ENCODE measurements at places on chromosomes 7 and 10.

GRCh38 chr7:145543242-145543641 is 573.4 kb upstream of the CNTNAP2 start:
- no peak for DNase-seq

DNA sequence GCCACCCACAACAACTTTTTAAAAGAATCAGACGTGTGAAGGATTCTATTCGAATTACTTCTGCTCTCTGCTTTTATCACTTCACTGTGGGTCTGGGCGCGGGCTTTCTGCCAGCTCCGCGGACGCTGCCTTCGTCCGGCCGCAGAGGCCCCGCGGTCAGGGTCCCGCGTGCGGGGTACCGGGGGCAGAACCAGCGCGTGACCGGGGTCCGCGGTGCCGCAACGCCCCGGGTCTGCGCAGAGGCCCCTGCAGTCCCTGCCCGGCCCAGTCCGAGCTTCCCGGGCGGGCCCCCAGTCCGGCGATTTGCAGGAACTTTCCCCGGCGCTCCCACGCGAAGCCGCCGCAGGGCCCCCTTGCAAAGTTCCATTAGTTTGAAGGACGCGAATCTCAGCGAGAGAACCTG is 461 bp upstream of the HTRA1 start:
- DNase-seq, result no peak

DNA sequence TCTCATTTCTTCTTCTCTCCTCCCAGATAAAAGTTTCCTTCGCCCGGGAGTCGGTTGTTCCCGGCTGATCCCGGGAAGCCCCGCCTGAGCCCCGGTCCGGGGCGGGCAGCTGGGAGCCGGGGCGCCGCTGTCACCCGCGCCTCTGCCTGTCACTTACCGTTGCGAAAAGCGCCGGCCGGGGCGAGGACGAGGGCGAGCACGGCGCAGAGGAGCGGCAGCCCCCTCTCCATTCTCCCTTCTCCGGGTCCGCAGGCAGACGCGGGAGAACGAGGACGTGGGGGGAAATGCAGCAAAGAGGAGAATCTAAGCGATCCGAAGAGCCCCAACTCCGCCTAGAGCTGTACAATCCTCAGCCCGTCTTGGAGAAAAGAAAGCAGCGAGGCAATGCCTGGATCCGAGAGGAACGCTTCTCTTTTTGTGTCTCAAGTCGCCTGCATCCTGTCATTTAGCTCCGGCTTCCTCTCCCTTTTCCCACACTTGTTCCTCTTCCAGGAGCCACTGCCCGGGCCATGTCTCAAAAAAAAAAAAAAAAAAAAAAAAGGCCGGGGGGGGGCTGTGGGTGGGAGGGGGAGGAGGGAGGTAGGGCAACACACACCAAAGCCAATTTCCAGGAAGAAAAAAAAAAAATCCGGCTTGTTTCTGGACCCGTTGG is at the start of gene NRP1:
NRP1 (minus strand) TSS at position 515 of the 652 bp plus-strand sequence; CDS start at position 230, 285 bp downstream.
- DNase-seq, result no peak

DNA sequence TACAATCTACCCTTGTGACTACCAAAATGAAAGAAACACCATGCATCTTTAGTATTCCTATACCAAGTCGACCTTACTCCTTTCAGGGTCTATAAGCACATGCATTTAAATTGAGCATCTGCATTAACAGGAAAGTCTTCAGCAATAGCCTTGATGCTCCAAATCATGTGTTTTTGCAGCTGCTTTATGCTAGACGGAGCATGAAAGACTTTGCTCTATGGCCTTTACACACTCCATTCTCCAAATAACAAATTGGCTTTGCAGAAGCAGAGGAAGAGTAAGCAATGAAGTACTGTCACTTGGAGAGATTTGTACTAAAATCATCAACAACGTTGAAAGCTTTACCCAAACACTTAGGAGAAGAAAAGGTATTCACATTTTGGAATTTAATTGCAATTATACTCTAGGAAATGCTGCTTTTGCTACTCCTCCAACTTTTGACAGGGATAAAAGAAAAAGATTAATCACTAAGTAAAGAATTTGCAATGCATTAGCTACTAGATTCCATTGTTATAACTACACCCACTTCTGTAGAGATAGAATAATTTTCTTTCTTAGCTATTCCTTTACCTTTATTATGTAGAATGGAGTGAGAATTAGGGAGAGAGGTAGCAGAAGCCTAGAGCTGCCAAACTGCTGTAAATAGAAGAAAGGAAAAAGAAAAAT is 131.8 kb downstream of the SEMA3E start:
- DNase-seq, result no peak

DNA sequence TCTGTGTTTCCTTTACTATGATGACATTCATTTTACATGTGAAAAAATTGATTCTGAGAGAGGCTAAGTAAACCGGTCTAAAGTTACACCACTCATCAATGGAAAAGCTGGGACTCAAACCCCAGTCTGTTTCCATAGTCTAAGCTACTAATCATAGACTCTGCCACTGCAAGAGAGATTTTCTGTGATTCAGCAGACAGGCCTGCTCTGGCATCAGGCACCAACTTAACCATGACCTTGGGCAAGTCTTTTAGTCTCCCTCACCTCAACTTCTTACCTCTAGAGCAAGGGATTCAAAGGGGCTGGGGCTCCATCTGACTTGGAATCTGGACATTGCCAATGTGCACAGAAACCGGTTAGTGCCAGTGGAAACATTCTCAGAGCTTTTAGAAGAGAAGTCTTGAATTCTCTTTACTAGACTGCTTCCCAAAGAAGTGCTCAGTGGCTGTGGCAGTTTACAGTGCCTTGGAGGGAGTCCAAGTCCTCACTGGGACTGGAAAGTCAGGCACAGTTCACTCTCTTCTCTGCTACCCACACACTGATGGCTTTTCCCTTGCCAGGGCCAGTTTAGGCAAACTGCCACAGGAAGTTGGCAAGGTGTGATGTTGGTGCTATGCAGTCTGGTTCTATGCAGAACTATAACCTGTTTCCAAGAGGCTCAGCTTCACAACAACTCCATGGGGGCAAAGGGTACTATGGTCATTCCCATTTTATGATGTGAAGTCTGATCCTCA is 4.5 kb upstream of the BLNK start:
- no peak for DNase-seq

DNA sequence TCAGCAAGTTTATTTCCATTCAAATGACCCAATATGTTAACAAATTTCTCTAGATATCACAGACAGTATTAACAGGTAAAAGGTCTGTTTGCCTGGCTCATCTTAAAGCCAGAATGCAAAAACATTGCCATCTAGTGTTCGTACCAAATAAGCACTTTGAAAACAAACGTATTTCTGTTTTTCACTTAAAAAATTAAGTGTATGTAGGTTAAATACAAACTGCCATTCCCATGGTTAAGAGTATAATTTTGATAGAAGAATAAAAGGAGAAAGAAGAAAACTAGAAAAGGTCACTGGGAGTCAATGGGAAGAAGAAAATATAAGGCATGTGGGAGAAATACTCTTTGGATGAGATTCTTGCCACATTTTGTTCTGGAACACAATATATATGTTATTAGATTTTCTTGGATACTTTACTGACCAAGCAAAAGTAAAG is 51.0 kb downstream of the ORC5 start:
- DNase-seq, result no peak

Measured in activated CD8-positive, alpha-beta memory T cell treated with anti-CD3 and anti-CD28 coated beads for 1 hour (primary cell).